PC-3 (cell line): ENCODE measurements at places on chromosomes 6 and 20.
A peak's percentile ranks its signal among the peaks of the same experiment; 100 is the strongest.

GRCh38 chr6:46267515-46267914, 96.7 kb upstream of the ENPP5 start:
- H3K27ac ChIP-seq = no peak overlapping the region
- H3K27me3 ChIP-seq = peaks cover 41% of the 10 kb centered on the region

- H3K27ac ChIP-seq = peak overlapping the region; percentile 95
- no peaks in the 10 kb centered on the region for H3K27me3 ChIP-seq
- H3K36me3 ChIP-seq = peaks cover 36% of the 10 kb centered on the region
- peaks cover 28% of the 10 kb centered on the region for H3K4me1 ChIP-seq
- no peak overlapping the region for H3K4me3 ChIP-seq
Observed at GRCh38 chr20:25221592-25222460, 26.1 kb upstream of the PYGB start.

GRCh38 chr20:44412402-44413144, 57.1 kb downstream of the HNF4A start:
- no peaks in the 10 kb centered on the region for H3K36me3 ChIP-seq
- H3K4me1 ChIP-seq = peaks cover 24% of the 10 kb centered on the region
- no peak for DNase-seq

GRCh38 chr6:49551078-49551865, 804 bp downstream of the C6orf141 start:
- no peaks in the 10 kb centered on the region for H3K36me3 ChIP-seq
- peaks cover 42% of the 10 kb centered on the region for H3K4me1 ChIP-seq
- H3K4me3 ChIP-seq = peak overlapping the region; percentile 90
- peak; percentile 34 for DNase-seq
- peak overlapping the region; percentile 74 for H3K27ac ChIP-seq
